ENCODE measurements at places on chromosomes 3 and 15.

DNA sequence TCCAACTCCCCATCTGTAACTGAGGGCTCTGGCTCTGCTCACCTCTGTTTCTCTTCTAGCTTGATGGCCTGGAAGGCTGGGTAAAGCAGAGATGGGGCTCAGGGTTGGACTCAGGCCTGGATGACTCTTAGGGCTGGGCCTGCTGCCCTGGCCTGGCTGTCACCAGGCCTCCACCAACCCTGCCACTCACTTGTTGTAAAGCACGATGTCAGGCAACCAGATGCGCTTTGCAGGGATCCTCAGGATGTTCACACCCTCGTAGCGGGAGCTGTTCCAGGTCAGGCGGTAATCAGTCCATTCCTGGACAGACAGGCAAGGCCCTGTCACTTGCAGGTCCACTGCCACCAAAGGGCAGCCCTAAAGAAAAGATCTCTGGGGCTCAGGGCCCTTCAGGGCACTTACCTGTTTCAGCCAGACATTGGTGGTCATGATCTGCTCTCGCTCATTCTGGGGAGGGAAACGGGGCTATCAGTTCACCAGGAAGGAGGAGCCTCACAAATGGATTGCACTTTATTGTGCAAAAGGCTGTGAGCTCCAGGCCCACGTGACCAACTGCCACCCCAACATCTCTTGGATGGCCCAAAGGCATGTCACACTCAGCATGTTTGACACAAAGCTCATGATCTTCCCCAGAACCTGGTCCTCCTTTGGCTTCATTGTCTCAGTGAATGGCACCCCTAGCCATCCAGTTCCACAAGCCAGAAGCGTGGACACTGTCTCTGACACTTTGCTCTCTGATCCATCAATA lies 9.9 kb downstream of the CHRNB4 start:
- DNase-seq, result no peak

- no peak for DNase-seq
These were observed 18.9 kb upstream of the ONECUT1 start for GRCh38 chr15:52808996-52809395.

DNA sequence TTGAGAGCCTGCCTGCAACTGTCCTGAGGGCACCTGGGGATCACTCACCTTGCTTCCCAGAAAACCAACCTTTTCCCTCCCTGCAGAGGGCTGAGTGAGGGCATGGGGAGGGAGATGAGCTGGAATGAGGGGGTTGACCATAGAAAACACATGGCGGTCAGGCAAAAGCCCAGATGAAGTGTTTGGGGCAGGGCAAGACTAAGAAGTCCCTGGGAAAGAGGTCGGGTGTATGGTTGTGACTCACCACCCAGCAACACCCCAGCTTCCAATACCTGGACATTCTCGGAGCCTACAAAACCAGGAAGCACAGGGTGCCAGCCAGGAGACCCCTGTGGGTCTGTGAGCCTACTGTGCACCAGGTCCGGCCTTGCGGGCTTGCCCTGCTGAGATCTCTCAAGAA lies 95.3 kb upstream of the ATP2B2 start:
- no peak for DNase-seq

GRCh38 chr3:53202331-53203015 lies 41.5 kb downstream of the PRKCD start:
- no peak for DNase-seq

DNA sequence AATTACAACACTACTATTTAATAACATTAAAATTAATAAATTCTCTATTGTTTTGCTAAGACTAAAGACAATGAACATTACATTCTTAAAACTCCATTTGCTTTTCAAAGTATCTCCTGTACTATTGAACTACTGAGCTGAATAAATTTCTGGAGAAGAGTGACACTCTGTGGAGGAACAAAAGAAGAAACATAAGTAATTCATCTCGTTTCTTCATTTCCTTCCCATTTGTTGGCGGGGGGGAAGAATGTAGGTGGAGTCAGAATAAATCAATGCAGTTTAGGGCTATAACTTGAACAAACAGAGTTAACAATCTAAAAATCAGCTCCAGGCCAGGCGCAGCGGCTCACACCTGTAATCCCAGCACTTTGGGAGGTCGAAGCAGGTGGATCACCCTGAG lies 32.7 kb downstream of the EFHB start:
- no peak for DNase-seq

DNA sequence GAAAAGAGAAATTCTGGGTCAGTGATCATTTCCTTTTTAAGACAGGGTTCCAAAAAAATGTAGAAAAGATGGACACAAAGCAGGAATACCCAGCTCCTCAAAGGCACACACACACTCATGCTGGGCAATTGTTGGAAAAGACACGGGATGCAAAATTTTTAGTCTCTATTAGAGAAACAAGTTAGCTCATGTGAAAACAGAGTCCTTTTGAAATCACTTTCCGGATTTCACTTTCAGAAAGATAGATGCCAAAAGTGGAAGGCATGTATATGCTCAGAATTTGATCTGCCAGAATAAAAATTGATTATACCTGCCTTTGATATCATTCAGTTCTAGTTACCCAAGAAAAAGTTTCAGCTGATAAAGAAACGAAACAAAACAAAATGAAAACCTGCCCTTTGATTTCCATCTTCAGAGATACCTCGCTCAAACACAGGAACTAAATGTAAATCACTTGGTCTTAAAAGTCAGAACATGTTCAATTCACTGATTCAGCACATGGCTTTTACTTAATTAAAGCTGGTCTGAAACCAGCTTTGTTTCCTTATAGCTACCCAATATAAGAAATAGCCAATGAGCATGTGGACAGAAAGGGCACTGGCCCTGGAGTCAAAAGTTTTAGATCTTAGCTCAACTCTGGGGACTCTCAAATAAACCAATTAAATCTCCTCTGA lies 52.8 kb downstream of the PLD1 start:
- no peak for DNase-seq

DNA sequence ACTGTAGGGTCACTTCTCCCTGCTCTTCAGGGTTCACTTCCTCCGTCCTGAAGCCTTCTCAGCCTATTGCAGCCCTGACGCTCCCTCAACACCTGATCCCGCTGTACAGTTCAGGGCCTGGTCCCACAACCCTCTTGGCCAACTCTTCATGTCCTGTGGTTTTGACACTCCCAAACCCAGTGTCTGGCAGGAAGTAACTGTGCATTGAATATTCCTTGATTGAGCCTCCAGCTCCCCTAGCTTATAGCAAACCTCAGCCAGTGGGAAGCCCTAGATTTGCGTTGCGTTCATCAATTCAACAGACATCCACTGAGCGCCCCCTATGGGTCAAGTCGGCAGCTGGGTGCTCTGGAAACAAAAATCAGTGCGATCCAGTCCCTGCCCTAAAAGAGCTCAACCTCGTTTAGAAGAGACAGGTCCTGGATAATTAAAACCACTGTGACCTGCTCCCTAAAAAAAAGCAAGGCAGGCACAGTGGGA lies 13.5 kb downstream of the UBAP1L start:
- DNase-seq, result no peak

DNA sequence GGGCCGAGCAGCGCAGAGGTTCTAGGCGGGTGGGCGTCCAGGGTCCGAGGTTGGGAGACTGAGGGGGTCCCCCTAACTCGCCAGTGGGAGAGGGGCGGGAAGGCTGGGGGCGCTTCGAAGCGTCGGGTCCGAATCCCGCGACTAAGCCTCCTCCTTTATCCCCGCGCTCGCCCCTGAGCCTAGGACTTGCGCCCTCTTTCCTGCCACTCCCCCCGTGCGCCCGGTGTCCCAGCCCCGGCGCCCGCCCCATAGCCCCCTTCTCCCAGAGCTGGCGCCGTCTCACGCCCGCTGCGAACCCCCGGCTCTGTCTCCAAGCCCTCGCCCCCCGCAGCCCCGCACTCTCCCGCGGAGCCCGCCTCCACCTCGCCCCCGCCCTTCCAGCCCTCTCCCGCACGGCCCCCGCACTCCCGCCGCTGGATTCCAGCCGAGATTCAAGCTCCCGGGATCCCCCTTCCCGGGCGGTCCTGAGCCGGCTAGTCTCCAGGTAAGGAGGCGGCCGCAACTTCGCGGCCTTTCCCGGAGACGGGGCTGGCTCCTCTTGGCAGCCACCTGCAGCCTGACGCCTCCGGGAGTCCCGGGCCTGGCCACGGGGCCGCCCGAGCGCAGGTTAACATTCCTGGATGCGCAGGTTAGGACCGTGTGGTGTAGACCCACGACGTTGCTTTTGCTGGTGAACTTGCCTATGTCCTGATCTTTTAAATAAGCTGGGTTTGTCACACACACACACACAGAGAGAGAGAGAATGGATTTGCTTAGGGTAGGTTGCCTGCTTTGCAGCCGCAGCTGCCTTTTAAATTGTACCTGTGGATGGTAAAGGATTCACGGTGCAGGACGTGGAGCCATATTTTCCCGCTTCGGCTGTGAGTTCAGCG lies 563 bp downstream of the PXYLP1 start:
- DNase-seq, result no peak

GRCh38 chr3:186432189-186432588 lies 70.2 kb upstream of the DGKG start:
- DNase-seq, result no peak

DNA sequence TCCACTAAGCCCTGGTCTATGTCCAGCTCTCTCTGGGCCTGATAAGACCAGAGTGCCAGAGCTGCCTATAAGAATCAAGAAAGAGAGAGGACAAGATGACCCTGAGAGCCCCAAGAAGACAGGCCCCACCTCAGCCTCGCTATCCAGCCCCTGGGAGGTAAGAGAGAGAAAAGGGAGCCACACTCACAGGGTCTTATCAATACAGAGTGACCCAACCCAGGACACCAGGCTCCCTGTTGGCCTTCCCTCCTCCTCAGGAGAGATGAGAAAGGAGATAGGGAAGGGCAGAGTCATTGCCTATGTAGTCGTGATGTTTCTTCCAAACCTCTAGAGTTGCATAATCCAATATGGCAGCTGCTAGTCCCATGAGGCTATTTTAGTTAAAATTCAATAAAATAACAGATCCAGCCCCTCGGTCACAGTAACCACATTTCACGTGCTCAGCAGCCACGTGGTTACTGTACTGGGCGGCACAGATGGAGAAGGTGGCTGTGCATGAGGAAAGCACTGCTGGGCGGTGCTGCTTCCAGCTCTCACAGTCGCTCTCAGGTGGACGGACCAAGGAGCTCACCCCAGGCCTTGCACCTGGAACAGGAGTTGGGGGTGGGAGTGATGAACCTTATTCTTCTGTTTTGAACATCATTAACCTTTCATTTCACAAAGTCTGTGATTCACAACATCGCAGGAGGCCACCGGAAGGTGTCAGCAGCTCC lies 525.8 kb downstream of the SHQ1 start:
- DNase-seq, result no peak

DNA sequence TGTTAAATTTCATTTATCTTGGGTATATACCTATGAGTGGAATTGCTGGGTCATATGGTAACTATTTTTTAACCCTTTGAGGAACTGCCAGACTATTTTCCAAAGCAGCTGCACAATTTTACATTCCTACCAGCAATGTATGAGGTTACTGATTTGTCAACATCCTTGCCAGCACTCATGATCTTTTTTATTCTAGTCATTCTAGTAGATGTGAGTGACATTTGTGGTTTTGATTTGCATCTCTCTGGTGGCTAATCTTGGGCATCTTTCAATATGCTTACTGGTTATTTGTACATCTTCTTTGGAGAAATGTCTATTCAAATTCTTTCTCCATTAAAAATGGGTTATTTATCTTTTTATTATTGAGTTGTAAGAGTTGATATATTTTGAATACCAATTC lies 21.3 kb upstream of the LRRC58 start:
- no peak for DNase-seq

- no peak for DNase-seq
These were observed 89.3 kb upstream of the P2RY1 start for GRCh38 chr3:152745646-152746045.

DNA sequence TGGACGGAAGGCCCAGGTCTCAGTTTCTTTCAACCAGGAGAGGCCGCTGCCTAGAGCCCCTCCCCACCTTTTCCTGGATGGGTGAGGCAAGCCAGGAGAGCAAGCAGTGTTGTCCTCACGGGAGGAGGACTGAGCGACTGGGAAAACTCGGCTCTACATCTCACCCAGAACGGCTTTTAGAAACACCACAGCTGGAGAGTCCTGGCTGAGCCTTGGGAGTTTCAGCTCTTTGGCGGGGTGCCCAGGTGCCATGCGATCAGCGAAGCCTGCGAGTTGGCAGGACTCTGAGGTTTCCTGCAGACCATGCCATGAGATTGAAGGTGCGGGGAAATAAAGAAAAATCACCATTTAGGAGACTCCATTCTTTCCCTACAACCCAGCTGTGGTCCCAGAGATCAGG lies 26.0 kb downstream of the PPCDC start:
- DNase-seq, result peak; percentile 3

- no peak for DNase-seq
These were observed 50.3 kb downstream of the SPATA12 start for GRCh38 chr3:57110798-57111197.
